ENCODE measurements at places on chromosomes 12 and 14.

GRCh38 chr14:64574371-64575107, 24.8 kb downstream of the PPP1R36 start:
- DNase-seq = no peak

- no peak for DNase-seq
Measured at GRCh38 chr12:65614259-65614889, 209.9 kb upstream of the HMGA2 start.

- DNase-seq = no peak
Measured at GRCh38 chr12:67722296-67722695, 73.8 kb downstream of the DYRK2 start.

- DNase-seq = no peak
Measured at GRCh38 chr12:40207551-40207950, 17.2 kb upstream of the LRRK2 start.

DNA sequence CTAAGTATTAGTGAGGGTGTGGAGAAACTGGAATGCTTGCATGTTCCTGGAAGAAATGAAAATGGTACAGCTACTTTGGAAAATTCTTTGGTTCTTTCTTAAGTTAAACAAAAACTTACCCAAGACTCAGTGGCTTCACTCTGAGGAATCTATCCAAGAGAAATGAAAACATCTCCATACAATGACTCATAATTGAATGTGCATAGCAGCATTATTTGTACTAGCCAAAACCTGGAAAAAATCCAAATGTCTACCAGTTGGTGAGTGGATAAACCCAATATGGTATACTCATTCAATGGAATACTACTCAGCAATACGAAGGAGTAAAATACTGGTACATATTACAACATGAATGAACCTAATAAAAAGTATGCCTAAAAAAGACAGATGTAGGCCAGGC, 18.0 kb upstream of the CRACR2A start:
- DNase-seq = no peak

DNA sequence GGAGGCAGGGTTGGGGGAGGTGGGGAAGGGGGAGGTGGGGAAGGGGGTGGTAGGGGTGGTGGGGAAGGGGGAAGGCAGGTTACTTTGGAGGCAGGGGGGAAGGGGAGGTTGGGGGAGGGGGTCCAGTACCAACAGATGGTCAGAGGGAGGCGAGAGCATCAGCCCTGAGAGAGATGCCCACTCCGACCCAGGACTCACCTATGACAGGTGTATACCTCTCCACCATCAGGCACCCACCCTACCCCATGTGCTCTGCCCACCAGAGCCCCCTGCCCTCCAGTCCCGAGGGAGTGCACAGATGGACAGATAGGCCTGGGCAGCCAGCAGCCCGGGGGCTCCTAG, 18.6 kb downstream of the JAG2 start:
- no peak for DNase-seq

- no peak for DNase-seq
Measured at GRCh38 chr12:120903412-120904196, 554 bp downstream of the SPPL3 start.

DNA sequence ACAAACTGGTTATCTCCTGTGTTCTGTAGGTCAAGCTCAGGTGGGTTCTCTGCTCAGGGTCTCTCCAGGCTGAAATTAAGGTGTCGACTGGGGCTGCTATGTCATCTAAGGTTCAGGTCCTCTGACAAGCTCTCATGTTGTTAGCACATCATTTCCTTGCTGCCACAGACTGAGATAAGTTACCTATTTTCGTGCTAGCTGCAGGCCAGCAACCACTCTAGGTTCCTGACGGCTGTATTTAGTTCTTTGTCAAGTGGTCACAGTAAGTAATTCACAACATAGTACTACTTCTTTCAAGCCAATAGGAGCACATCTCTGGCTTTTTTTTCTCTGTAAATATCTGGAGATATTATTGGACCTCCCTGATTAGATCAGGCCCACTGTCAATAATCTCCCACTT, 169.3 kb upstream of the CAND1 start:
- no peak for DNase-seq

DNA sequence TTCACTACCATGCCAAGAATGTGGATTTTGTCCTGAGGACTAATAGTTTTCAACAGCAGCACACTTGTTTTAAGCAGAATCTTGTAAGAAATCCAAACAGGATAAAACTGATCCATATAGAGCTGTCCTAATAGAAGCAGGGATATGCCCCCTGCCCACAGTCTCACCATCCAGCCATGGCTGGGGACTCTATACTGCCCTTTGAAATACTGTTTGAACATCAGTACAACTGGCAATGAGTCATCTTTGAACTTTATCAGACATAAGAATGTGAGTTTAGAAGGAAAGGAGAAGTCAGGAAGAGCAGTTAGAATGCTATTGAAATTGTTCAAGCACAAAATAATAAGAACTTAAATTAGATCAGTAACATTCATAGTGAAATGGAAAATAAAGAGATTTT, 3.8 kb upstream of the C12orf42 start:
- no peak for DNase-seq

GRCh38 chr12:214003-214741, at the start of gene SLC6A12:
Gene SLC6A12 (minus strand): TSS chr12:214157. CDS start chr12:209986, 4,171 bp downstream.
- no peak for DNase-seq

DNA sequence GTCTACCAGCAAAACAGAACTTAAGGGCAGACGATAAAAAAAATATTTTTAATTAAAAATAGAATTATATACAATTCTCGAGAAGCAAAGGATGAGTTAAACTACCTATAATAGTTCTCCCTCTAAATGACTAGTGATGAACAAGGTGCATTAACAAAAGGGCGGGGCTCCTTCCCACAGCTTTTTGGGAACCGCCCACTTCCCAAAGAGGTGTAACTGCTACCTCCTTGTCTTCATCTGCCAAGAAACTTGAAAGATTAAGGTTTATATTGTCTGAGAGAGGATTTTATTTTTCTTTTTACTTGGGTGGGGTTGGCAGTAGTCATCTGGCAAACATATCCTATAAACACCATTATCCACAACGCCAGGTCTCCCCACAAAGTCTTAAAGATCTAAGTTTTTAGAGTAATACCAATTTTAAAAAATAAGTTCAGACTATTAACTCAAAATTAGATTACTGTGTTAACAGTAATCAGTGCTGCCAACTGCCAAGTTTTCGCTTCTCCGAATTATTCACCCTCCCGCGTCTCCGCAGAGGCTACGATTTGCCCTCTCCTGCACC, 938 bp downstream of the RALGAPA1 start:
- DNase-seq = peak; percentile 40

DNA sequence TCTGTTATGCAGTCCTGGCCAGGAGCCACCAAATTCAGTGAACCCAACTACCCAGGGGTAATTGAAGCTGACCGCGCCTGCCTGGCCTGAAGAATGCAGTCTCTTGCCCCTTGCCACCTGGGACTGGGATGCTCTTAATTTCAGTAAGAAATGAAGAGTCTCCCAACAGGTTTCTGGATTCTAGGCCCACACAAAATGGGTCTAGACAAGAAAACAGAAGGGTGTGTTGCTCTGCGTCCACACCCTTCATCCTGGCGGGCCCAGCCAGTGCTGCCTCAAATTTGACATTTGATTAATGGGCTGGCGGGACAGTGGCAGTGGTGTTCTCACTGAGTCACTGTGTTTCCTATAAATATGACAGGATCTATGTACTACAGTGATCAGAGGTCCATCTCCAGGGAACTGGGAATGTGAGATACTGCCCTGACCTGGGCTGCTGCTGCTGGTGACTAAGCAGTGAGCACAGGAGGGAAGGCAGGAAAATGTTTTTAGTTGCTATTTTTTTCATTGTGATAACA, 6.5 kb downstream of the TMEM253 start:
- DNase-seq = no peak
